ENCODE measurements at places on chromosomes 7 and 10.
A peak's percentile ranks its signal among the peaks of the same experiment; 100 is the strongest.

- DNase-seq: no peak
These were observed 307.4 kb upstream of the ZMIZ1 start for GRCh38 chr10:78761311-78761781.

DNA sequence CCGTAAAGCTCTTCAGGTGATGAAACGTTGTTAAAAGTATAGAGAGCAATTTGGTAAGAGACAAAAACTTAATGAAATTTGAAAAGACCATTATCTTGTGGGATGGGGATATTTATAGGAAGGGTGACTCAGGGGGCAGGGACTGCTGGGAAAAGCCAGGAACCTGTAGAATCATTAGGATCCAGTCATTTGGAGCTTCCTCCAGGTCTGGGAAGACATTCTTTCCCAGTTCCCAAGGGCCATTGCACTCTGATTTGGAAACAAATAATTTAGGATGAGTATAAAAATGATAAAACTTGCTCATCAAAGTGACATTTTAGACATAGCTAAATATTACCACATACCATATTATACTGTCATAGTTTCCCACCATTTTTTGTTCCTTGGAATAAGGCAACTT, 143.9 kb downstream of the PFKFB3 start:
- no peak for DNase-seq

DNA sequence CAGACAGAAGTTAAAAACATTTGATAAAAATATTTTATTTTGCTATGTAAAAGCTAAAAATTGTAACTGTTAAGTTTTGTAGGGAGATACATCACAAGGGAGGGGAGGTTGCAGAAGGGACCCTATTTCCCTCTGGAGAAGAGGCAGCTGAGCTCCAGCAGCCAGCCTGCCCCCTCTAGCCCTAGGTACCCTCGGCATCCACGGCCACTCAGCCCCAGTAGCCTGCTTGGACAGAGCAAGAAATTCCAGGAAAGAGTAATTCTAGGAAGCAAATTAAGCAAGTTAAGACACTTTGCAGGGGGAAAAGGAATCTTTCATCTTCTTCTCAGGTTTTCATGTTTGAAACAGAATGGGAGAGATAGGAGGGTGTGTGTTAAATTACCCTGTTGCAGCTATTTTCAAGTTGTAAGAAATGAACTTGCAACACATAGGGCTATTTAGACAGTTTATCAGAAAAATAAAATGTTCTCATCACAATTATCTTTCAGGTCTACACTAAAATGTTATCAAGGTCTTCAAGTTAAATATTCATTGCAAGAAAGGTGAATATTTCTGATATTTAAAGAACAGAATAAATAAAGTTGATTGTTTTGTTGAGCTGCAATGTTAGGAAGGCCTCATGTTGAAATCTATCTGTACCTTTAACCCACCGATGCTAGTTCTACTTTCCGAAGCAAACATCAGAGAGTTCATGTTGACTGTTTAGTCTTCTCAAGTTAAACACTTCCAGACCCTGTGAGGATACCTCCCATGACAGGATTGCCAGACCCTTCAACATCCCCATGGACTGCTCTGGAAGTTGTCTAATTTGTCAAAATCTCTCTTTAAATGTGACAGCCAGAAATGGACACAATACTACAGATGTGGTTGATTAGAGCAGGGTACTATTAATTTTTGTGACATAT, 5.5 kb downstream of the SGCE start:
- DNase-seq: no peak

GRCh38 chr10:97574374-97575126, 2.0 kb downstream of the ANKRD2 start:
- no peak for DNase-seq

GRCh38 chr7:50349963-50350944, 45.7 kb downstream of the IKZF1 start:
- no peak for DNase-seq

- DNase-seq: no peak
These were observed 372.0 kb upstream of the C7orf33 start for GRCh38 chr7:148218603-148219002.

DNA sequence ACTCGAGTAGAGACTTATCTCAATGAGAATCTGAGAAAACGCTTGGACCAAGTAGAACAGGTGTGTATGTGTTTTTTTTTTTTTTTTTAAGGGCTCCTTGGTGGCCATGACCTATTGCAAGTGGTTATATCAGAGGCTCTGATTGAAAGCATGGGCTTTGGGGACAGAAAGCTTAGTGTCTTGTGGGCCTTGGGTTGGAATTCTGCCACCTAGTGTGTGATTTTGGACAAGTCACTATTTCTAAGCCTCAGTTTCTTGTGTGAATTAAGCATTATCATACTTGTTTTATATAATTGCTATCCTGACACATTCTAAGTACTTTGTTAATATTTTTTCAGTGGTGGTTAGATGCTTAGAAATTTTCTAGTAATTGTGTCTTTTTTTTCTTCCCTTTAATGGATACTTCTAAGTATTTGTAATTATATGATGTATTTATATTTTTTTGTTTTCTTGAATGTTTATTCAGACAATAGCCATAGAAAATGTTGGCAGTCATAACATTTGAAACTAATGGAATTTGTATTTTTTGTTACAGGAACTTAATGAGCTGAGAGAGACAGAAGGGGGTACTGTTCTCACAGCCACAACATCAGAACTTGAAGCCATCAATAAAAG, 33.1 kb downstream of the SMC3 start:
- DNase-seq: no peak

DNA sequence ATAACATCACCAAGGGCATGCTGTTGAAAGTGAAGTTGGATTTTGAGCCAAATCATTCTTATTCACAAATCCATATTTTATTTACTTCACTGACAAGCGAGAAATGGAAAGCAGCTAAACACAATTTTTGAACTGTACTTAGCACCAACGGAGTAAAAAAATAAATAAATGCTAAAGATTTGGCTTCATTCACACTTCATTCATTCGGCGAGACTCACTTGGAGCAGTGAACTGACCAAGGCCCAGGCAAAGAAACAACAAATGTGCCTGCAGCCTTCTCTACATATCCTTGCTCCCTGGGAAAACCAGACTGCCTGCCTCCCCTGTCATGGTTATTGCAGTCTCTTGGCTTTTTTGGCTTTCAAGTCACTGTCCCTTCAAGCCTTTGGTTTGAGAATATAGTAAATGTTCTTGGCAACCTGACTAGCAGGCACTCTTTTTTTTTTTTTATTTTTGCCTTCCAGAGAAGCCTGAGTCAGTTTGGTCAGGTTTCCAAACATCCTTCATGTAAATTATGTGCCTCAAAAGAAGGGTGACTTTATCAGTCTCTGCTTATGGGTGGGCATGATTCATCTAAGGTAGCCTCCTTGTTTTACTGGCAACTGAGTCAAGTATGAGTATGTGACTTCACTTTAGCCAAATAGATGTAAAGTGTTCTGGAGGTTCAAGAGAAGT, 177.6 kb upstream of the MEOX2 start:
- no peak for DNase-seq

GRCh38 chr7:129669901-129670300, 58.4 kb downstream of the NRF1 start:
- DNase-seq: no peak

GRCh38 chr10:102300278-102300843, 55.0 kb downstream of the GBF1 start:
- no peak for DNase-seq

DNA sequence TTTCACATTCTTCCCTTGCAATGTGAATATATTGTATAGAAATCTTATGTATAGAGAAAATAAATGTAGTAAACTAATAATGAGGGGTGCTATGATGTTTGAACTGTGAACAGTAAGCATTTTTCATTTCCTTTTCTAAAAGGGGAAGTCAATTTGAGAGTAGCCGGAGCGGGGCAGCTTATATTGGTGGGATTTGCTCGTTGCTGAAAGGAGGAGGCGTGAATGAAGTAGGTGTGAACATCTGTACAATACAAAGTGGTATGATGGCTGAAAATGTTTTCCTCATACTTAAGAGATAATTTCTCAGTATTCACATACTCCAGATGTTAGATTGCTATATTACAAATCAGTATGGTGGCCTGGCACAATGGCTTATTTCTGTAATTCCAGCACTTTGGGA, 87.1 kb downstream of the SRI start:
- DNase-seq: no peak

- DNase-seq: no peak
These were observed 18.0 kb downstream of the RBAK start for GRCh38 chr7:5063698-5064097.

GRCh38 chr7:94710256-94710655, 54.3 kb upstream of the SGCE start:
- no peak for DNase-seq

- DNase-seq: no peak
These were observed 31.5 kb downstream of the NRF1 start for GRCh38 chr7:129642871-129643549.

- no peak for DNase-seq
These were observed 487.6 kb upstream of the ZMIZ1 start for GRCh38 chr10:78581133-78581694.

DNA sequence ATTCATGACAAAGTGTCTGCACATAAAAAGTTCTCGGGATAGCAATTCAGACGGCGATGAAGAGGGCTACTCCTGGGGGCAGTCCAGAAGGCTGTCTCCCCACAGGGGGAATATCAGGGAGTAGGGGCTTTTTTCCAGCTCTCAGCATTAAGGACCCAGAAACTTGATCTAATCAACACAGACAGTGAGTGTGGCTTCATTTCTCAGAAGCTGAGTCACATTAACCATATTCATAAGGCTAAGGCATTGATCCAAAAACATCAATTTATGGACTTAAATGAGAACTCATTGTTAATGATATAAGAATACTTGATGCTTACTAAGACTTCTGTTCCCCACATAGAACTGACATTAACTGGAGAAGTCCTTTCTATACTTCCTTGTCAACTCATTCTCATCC, 87.5 kb upstream of the AOAH start:
- no peak for DNase-seq

- DNase-seq: peak; percentile 16
These were observed 21.0 kb downstream of the UPP1 start for GRCh38 chr7:48109848-48110663.

DNA sequence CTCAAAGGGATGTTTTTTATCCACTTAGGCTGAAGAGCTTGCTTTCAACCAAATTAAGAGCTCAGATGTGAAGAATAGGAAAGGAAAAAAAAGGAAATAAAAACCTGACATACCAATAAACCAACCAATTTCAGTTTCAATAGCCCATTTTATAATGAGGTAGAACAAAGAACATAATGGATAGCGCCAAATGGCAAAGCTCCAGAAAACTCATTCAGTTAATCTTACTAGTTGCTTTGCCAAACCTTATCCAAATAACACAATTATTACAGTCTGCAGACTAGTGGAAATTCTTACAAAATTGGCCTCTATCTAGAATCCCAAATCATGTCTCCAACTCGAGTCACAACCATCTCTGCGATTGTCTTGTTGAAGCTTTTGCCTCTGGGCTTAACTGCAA, 337.0 kb downstream of the CRPPA start:
- DNase-seq: no peak

- no peak for DNase-seq
These were observed 10.6 kb downstream of the ZYX start for GRCh38 chr7:143391462-143392404.

GRCh38 chr10:27241010-27241651, 534 bp upstream of the ACBD5 start:
- DNase-seq: no peak

DNA sequence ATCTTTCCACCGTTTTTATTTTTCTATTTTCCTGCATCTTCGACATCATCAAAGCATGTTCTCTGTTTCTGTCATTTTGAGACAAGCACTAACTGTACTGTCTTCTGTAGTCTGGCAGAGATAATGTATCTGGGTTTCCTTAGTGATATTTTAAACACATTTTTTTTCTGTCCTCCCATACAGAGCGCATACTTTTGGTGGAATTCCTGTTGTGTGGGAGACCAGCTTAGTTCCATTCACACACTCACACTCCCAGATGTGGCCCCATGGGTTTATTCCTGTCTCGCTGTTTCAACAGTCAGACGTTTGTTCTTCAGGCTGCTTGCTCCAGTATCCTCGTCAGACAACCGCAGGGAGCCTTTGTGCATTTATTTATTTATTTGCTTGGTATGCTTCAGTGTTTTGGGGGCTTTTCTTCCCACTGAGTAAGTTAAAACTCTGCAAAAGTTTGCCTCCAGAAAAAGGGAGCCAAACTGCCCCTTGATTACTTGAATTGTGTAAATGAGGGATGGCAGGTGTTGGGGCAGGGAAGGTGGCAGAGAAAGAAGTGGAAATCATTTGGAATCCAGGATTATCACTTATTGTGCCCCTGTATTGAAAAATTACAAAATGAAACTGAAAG, 456.8 kb upstream of the KLF6 start:
- no peak for DNase-seq

- no peak for DNase-seq
These were observed 917.6 kb upstream of the LRRTM3 start for GRCh38 chr10:66008221-66008620.

GRCh38 chr10:60399328-60399727, 9.7 kb upstream of the ANK3 start:
- no peak for DNase-seq

Data from NCI-H526 treated with DMSO at 0.1 percent for 48 hours (cell line).